Posterior vena cava (tissue), 2 donors: ENCODE measurements at places on chromosomes 7 and 10. TPM values are rescaled to one million over a fixed set of nuclear protein-coding genes. Genes with fewer than 3 reads are reported as not detected.

- no peak for DNase-seq
Measured at GRCh38 chr10:4813023-4813422, 13.0 kb upstream of the AKR1E2 start.

Gene SPDYE18
- total RNA-seq: 0.24 TPM

Gene MMD2
- total RNA-seq: not detected

GRCh38 chr10:31318854-31319601 is at the start of gene ZEB1:
Gene ZEB1 (plus strand): TSS chr10:31319216. CDS start chr10:31319235, 19 bp downstream.
- peak; percentile 92 for DNase-seq

DNA sequence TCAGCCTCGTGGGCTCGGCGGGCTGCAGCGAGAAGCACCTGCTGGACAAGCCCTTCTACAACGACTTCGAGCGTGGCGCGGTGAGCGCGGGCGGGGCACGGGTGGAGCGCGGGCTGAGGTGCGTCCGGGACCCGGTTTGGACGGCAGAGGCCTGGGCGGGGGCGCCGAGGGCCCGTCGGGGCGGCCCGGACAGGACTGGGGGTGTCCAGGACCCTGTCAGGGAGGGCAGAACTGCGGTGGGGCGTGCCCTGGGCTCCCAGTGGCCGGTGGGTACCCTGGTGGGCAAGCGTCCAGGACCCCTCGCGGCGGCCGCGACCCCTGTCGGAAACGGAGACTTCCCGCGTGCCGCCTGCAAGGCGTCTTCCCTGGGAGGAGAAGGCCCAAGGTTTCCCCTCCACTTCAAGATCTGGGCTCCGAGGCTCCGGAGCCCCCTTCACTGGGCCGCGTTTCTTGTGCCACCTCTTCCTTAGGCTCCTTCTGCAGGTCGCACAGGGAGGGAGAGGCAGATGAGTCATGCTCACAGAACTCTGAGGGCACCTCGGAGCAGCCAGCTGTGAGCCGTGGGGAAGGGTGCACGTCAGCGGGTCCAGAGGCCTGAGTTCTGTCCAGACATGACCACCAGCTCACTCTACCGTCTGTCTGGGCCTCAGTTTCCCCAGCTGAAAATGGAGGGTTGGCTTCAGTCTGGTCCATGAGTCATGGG is 485 bp downstream of the ALOX5 start:
- peak; percentile 70 for DNase-seq

- DNase-seq: no peak
Measured at GRCh38 chr7:37180828-37181549, 267.7 kb downstream of the ELMO1 start.

Gene EBLN1
- total RNA-seq: not detected
